Effector memory CD4-positive, alpha-beta T cell (primary cell): ENCODE measurements at places on chromosomes 6 and 20.

GRCh38 chr6:33588894-33589293, 8.8 kb upstream of the BAK1 start:
- DNase-seq, result no peak

- no peak for DNase-seq
Measured at GRCh38 chr20:15056246-15056645, 718.8 kb upstream of the FLRT3 start.

DNA sequence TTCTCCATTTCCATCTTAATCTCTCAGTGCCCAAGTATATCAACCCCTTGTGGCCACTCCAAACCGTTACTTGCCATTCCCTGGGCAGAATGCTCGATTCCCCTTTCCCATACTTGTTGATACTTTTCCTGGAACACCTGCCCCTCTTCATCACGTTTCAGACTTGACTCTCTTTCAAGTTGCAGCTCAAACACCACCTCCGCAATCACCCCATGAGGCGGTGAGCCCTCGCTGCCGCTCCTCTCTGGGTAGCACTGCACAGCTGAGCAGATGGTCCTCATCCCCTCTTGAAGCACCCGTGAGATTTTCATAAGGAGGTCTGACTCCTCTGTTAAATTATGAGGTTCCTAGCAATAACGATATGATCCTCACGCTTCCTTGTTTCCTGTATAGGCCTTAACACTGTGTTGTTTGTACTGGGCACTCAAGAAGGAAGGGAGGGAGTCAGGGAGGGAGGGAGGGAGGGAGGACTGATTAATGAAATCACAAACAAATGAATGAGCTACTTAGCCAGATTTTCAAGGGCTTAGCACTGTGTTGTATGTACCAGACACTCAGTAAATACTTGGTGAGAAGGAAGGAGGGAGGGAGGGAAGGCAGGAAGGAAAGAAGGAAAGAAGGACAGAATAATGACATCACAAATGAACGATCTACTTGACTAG, 8.0 kb upstream of the UQCC2 start:
- no peak for DNase-seq

GRCh38 chr20:37449276-37449675, 71.8 kb upstream of the NNAT start:
- no peak for DNase-seq

GRCh38 chr20:25439328-25439727, 31.9 kb downstream of the GINS1 start:
- DNase-seq, result no peak

- DNase-seq, result peak; percentile 9
Measured at GRCh38 chr20:32333988-32334885, 23.9 kb upstream of the ASXL1 start.

DNA sequence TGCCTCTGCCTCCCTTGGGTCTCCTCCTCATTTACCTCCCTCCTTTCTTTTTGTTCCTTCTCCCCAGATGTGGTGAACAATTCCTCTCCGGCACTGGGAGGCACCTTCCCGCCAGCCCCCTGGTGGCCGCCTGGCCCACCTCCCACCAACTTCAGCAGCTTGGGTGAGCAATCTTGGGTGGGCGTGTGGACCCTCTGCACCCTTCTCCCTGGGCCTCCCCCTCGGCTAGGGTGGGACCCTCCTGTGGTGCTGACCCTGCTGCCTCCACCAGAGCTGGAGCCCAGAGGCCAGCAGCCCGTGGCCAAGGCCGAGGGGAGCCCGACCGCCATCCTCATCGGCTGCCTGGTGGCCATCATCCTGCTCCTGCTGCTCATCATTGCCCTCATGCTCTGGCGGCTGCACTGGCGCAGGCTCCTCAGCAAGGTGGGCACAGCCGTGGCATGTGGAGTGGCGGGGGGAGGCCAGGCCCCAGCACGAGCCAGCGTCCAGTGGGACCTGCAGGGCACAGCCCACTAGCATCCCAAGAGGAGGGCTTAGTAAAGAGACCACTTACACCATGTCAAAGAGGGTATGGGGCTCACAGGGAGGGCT, 8.8 kb downstream of the DDR1 start:
- no peak for DNase-seq

DNA sequence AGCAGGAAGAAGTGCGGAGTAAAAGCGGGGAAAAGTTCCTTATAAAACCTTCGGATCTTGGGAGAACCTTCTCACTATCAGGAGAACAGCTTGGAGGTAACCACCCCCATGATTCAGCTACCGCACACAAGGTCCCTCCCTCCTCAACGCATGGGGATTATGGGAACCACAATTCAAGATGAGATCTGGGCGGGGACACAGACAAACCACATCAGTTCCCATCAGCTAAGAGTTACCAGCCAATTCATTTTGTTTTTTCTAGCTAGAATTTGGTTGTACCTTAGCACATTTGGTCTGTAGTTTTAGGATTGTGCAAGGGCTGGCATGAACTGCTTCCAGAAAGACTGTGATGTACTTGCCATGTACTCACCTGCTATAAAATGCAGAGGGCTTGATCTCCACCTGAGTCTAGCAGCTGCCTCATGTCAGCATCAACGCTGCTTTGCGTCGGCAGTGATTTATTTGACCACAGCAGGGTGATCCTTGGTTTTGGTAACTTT, 94.7 kb upstream of the SLC2A12 start:
- no peak for DNase-seq

- DNase-seq, result no peak
Measured at GRCh38 chr20:63697868-63698545, 1.6 kb downstream of the TNFRSF6B start.

- no peak for DNase-seq
Measured at GRCh38 chr6:111874025-111874415, 768 bp upstream of the FYN start.

GRCh38 chr20:49948178-49948577, 12.0 kb downstream of the RNF114 start:
- no peak for DNase-seq

- no peak for DNase-seq
Measured at GRCh38 chr6:13420269-13420668, 67.1 kb downstream of the GFOD1 start.

DNA sequence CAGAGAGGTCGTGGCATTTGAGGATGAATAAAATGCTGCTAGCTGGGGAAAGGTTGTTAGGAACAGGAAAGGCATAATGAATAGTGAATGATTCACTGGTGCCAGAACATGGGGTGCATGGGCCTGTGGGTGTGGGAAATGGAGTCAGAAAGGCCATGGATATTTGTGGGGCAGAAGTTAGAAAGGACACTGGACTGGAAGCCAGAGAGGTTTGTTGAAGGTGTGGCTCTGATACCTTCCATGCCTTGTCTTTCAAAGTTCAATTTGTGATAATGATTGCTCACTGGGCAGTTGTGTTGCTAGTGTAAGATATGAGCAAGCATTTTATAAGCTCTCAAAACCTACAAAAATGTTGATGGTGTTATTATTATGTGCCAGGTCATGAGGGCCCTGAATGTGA, 32.7 kb downstream of the LRRC1 start:
- DNase-seq, result no peak

DNA sequence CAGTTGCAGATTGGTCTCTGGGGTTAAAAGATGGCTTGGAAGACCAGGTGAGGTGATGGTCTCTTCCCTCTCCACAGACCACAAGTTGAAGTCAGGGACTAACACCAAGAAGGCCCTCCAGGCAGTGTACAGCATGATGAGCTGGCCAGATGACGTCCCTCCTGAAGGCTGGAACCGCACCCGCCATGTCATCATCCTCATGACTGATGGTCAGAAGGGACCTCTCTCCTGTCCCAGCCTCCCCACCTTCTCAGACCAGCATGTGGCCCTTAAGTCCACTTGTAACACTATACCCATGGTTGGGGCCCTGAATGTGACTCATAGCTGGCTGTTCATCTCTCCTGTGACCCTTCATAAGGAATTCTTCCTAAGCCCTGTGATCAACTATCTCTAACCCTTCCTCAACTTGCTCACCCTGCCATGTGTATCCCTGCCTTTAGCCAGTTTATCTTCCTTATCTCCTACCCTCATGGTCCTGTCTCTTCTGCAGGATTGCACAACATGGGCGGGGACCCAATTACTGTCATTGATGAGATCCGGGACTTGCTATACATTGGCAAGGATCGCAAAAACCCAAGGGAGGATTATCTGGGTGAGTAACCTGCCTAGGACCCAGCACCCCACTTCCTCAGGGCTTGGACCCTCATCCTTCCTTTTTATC, 3.0 kb downstream of the CFB start:
- no peak for DNase-seq

- no peak for DNase-seq
Measured at GRCh38 chr6:18795726-18796125, 408.6 kb downstream of the RNF144B start.

DNA sequence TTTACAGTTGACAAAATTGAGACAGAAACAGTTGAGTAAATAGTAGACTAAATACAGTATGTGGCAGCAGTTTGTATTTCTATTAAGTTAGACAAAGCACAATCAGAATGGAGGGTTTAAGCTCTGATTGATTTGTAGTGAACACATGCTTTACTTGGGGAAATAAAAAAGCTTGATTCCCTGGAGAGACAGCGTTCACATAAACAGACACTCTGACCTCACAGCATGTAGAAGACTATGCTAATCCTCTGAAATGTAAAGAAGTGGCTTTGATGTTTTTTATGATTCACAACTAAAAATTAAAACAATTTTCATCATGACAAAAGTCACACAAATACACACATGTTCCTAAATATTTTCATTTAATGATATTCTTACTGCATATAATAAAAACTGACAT, 126.9 kb upstream of the FAM83B start:
- no peak for DNase-seq

- no peak for DNase-seq
Measured at GRCh38 chr6:29764422-29765196, 41.4 kb downstream of the HLA-F start.

DNA sequence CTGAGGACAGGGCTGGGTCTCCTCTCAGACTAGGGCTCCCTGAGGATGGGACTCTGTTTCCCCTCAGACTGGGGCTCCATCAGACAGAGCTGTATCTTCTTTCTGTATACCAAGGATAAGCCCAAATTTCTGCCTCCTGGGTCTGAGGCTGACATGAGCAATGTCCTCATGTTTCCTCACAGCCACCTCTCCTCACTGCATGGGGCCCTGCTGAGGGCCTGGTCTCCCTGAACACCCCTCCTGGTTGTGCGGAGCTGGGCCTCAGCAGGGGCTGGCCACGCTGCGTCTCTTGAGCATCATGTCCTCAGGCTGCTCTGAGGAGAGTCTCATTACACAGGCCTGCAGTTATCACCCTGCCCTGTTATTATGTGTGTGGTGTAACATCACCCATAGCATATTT, 144.6 kb downstream of the LRFN2 start:
- DNase-seq, result no peak

DNA sequence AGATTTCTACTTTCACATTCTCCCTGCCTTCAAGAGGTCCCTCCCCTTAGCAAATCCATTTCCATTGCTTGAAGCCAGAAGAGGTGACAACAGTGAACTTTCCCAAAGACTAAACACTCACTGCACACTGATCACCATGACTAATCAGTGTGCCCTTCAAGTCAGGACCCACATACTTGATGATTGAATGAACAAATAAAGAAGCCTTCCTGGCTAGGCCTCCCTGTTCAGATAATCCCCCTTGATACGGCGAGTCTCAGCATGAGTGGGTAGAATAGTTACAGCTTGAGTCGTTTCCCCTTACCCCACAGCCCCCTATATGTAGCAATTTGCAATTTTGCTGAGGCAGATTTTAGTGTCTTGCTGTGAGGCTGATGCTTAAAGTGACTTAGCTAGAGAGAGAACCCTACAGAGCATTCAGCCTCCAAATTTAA, 102.2 kb downstream of the UNC5CL start:
- DNase-seq, result no peak

DNA sequence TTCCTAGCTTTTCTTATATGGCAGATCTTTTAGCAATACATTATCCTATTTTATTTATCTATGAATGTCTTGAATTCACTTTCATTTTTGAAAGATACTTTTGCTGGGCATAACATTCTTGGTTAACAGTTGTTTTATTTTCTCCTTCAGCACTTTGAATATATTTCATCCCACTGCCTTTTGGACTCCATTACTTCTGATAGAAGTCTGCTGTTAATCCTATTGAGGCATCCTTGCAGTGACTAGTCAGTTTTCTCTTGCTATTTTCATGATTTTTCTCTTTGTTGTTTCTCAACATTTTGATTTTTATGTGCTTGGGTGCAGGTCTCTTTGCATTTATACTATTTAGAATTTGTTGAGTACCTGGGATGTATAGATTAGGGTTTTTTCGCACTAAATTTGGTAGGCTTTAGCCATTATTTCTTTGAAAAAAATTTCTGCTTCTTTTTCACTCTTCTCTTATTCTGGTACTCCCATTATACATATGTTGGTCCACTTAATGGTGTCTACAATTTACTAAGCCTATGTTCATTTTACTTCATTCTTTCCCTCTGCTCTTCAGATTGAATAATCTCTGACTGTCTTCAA, 53.2 kb downstream of the PHACTR3 start:
- no peak for DNase-seq

DNA sequence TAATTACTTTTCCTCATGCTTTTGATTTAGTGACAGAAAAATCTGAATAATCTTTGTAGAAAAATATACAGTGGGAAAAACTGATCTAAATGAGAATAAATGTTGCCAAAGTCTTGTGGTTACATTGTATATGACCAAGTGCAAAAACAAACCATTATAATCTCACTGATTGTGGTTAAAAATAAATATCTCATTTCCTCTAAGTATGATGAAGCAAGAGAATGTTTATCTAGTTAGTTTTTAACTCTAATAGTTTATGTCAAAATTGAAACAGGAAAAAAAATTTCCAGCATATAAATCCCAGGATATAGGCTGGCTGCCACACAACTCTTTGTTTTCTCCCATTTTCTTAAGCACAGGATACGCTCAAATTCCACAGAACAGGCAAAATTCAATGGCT, 392.7 kb upstream of the ID4 start:
- no peak for DNase-seq

DNA sequence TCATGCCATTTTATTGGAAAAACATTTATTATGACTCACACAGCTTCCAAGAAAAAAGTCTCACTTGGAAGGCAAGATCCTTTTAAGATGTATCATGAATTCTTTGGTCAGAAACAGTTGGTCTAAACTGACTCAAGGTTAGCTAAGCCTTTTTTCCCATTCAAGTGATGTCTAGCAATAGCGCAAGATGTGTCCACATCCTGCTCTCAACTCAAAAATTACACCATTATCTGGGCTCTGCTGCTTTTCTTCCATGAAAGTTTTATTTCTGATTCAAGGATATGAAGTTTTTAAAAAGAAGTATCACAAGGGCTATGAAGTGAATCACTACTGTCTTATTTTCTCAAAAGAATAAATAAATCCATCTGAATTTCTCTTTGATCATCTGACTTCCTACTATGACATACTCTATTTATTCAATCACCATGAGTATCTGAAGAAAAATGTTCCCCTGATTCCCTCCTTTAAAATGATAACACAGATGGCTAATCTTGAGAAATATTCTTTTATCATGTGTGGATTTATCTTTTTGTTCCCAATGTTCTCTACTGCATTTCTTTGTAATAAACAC, 139.2 kb downstream of the AHI1 start:
- no peak for DNase-seq

- no peak for DNase-seq
Measured at GRCh38 chr6:168557512-168557911, 116.5 kb downstream of the SMOC2 start.
